ENCODE measurements at places on chromosomes 4 and X. TPM values are rescaled to one million over a fixed set of nuclear protein-coding genes. Genes with fewer than 3 reads are reported as not detected.

- DNase-seq = no peak
Measured at GRCh38 chrX:150355913-150356312, 7.2 kb upstream of the MAMLD1 start.

Gene FAM184B
- 0.61 TPM for polyA plus RNA-seq

Gene PDZD4
- polyA plus RNA-seq = 6.8 TPM

DNA sequence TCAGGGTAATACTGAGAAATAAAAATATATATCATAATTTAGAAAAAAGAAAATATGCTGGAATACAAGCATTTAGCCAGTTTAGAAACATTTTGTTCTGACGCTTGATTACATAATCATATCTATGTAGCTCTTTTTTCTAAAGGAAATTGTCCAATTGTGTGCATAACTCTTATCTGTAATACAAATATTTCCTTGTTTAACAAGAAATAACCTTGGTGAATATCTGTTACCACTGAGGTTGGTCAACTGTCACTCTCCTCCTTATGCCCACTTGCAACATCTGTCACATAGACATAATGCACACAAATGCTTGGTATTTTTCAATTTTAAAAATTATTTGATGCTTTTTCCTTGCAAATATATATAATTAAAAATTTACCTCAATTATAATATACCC, 609.7 kb downstream of the TLL1 start:
- DNase-seq = no peak

Gene HTR2C
- polyA plus RNA-seq = 0.53 TPM

Gene CHST7
- 2.5 TPM for polyA plus RNA-seq

DNA sequence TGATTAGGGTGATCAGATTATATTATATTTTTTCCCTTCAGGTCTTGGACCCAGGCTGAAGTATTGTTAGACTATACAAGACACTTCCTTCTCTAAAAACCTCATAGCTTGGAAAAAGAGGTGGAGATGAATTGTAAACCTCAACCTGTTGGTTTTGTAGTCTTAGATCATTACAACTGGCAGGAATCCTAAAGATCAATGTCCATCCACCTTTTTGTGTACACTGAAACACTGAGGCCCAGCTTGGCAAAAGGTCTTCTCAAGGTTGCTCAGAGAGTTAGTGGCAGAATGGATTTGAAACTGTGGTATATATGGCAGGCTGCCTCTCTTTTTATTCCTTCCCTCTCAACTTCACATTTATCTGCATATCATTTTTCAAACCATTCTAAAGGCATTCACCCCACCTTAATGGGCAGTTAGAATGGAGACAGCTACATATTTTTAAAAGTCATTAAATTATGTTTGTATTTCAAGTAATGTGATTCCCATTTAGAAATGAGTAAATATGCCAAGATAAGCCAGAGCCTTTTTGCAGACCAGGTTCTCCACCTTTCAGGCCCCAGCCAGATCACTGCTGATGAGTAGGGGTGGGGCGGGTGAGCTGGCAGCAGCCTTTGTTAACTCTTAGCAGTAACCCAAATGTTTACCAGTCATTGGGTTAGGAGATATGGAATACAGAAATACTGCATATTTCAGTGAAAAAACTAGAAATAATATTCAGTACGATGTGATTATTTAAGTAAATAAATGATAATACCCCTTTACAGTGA, 243.2 kb upstream of the F9 start:
- no peak for DNase-seq

Gene RTL3
- not detected for polyA plus RNA-seq

DNA sequence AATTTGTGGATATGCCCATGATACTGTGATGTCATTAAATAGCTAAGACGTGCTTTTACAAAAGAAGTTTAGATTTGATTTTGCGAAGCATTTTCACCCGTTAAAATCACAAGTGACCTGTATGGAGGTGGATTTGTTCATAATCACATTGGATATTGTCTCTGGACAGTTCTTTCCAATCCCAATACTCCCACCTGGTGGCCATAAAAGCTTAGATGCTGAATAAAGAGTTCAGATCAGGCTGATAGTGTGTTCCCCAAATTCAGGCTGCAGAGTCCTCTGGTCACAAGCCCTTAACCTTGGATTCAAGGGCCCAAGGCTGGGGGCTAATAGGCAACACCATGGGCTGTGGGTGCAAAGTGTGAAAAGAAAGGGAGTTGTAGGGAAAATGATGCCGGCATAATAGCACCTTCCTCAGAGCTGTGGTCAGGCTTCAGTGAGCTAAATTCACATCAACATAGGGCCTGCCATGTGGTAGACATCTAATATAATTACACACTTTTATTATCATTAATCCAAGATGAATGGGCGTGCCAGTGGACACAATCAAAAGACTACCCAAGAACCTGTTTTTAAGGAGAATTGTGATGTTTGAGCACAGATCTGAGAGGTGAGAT, 28.1 kb downstream of the SMIM43 start:
- DNase-seq = no peak

Gene CLGN
- polyA plus RNA-seq = 6.1 TPM

Gene DGKK
- polyA plus RNA-seq = 10.9 TPM

Gene MTNR1A
- 1.8 TPM for polyA plus RNA-seq

All from right renal cortex interstitium (tissue), 3 donors.